ENCODE measurements at places on chromosomes 6 and 20.

GRCh38 chr6:5457983-5458683 lies 196.8 kb downstream of the FARS2 start:
- DNase-seq = no peak

- peak; percentile 32 for DNase-seq
Measured at GRCh38 chr6:42966571-42966970, 6.0 kb downstream of the GNMT start.

DNA sequence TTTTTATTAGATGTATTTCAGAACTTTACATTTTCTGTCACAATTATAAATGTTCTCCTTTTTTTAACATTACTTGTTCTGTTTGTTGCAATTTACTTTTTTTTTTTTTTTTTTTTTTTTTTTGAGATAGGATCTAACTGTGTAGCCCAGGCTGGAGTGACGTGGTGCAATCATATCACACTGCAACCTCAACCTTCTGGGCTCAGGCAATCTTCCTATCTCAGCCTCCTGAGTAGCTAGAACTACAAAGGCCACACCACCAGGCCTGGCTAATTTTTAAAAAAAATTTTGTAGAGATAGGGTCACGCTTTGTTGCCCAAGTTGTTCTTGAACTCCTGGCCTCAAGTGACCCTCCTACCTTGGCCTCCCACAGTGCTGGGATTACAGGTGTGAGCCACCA lies 15.1 kb upstream of the MBOAT1 start:
- no peak for DNase-seq

DNA sequence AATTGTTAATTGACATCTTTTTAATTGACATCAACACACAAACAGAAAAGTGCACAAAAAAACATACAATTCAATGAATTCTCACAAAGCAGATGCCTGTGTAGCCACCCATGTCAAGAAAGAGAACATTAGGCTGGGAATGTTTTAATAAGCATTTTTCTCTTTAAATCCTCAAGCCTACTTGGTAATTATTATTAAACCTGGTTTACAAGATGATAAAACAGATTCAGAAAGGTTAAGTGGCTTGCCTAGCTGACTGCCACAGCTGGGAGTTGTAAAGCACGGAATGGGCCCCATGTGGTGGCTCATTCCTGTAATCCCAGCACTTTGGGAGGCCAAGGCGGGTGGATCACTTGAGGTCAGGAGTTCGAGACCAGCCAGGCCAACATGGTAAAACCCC lies 90.0 kb upstream of the AKAP12 start:
- no peak for DNase-seq

- no peak for DNase-seq
Measured at GRCh38 chr6:34031625-34032383, 114.1 kb downstream of the GRM4 start.

DNA sequence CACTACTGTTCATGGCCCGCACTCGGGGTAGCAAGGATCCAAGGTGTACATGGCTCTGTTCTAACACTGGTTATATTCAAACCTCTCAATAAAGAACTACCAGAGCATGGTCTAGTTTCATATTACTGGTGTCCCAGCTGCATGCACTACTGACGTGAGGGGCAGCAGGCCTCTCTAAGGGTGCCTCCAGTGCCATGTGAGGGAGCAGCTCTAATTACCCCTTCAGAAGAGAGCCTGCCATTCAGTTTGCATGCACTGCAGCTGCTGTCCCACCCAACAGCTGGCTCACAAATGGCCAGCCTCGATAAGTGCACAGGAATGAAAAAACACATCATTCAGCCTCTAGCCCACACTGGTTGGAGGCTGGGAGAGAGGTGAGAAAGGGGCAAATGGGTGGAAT lies 85.2 kb downstream of the SMLR1 start:
- no peak for DNase-seq

GRCh38 chr20:47653869-47654268 lies 131.4 kb downstream of the SULF2 start:
- no peak for DNase-seq

DNA sequence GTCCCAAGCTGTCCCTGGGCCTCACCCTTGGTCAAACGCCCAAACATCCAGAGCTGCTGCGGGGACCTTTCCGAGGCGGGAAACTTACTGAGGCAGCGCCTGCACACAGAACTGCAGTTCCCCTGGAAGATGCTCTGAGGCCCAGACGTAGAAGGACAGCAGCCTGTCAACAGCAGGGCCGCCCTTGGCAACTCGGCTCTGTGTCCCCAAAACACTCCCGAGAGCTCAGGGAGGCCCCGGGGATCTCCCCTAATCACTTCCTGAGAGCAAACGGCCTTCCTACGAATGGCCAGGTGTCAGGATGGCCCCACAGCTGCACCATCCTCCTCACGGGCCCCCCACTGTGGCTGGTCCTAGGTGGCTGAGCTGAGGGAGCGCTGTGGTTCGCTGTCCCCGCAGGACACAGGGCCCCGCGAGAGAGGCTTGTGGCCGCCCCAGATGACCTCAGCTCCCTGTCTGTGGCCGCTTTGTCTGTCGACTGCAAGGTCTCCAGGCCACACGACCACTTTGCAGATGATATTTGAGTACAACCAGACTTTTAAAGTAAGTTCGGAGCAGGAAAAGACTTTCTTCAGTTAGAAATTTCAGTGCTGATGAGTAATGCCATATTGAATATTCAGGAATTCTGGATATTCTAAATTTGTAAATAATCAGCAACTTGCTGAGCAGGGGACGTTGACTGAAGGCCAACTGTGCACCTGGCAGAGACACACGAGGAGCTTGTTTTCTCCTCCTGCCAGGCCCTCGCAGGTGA lies 46.0 kb downstream of the DLL1 start:
- DNase-seq = no peak

DNA sequence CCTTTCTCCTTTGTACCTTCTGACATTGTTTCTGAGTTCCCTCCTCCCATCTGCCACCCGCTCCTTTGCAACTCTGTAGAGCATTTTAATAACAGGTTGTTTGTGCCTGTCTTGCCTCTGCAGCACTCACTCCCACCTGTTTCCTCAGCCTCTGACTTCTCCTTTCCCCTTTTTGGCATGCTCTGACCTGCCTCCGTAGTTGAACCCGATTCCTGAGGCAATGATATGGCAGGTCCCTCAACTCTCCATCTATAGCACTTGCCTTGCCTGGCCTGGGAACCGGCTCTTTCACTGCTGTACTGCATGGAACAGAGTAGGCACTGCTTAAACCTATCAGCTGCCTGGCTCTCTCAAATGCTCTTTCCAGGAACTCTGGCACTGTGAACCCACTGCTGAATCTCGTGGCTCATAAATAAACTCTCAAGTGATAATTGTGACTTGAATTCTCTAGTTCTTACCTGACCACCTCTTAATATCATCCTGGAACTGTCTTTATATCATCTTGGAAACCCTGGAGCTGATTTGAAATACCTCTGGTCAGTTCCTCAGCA lies 50.3 kb downstream of the UTRN start:
- no peak for DNase-seq

DNA sequence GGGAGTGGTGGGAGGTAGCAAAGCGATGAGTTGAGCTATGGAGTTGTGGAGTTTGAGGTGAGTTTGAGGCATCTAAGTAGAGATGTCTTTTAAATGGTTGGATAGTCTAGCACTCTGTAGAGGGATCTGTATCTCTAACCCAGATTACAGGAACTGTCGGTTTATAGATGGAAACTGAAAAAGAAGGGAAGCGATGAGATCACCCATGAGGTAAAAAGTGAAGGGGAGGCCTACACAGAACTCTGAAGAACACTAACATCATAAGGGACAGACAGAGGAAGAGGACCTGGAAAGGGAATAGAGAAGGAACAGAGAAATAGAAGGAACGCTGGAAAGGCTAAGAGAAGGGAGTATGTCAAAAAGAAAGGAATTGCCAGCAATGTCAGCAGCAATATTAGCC lies 2.5 kb downstream of the HINT3 start:
- peak; percentile 58 for DNase-seq

GRCh38 chr6:1871724-1872315 lies 262.1 kb downstream of the FOXC1 start:
- DNase-seq = no peak

DNA sequence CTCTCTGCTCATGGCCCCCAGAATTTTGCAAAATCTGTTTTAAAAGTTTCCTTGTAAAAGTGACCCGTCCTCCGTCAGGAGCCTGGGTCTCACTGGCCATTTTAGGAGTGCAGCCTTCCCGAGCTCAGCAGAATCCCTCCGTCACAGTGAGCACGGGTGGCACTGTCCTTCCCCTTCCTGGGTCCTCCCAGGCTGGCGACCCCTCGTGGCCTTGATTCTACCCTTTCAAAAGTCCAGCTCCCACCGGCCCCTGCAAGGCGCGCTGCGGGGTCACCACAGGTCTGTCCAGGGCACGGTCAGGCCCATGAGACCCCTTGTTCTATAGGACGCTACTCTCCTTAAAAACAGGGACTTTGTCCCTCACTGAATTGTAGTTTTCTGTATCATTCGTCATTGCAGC lies 112.7 kb downstream of the PSMB1 start:
- DNase-seq = no peak

DNA sequence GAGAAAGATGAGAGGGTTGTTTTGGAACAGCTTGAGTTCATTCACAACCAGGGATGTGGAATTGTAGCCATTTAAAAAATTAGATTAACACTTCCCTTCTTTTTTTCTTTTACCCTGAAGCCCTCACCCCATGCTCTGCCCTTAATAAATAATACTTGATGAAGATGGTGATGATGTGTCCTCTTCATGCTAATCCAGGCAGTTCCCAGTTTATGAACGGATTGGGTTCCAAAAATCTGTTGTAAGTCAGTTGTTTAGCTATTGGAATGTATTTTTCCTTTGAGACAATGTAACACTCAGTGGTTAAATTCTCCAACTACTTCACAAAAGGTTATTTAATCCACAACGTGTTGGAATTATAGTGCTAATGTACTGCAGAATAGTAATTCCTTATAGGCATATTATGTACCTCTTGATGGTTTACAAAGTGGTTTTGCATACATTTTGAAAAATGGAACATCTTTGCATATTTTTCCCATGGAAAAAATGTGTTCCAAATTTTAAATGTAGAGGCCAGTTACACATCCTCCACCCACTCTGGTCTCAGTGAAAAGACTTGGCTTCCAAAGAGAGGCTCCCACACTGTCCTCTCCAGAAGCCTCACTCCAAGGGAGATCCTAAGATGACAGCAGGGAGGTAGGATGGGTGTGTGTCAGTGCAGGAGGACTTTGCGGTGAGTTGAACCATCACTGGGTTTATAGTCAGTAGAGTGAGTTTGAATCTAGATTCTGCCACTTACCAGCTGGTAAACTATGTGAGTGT lies 45.8 kb upstream of the CEP162 start:
- no peak for DNase-seq

Data from suppressor macrophage treated with lipopolysaccharide for 1 hour (primary cell).